ENCODE measurements at places on chromosomes 7 and 10. TPM values are rescaled to one million over a fixed set of nuclear protein-coding genes. Genes with fewer than 3 reads are reported as not detected.
A peak's percentile ranks its signal among the peaks of the same experiment; 100 is the strongest.

DNA sequence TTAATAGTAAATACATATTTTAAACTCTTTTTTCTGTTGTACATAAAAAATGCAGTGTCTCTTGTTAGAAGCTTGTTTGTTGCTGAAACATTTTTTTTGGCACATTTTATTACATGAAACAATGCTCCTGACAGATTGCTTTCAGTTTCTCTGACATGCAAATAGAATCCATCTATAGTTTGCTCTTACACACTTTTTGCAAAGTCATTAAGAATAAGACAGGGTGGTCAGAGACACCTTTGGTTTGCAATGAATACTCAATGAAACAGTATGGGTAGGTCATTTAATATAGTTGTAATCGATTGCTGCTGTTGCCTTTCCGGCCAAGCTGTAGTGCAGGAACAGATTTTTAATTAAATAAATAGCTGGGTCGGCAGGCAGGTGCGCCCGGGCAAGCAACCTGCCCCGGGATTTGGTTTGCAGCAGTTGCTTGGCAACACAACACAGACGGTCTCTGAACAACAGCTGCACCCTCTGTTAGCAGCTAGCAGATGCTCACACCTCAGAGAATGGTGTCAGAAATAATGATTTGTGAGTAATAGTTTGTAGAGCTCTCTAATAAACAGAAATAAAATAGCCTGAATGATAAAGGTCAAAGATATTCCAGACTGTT, 115.7 kb upstream of the CACNA2D1 start:
- H3K4me3 ChIP-seq, result no peak overlapping the region
- no peak overlapping the region for H3K27ac ChIP-seq
- no peaks in the 10 kb centered on the region for H3K4me1 ChIP-seq
- DNase-seq, result no peak
- no peaks in the 10 kb centered on the region for H3K27me3 ChIP-seq

ANLN gene
- total RNA-seq, result 0.83 TPM

DNA sequence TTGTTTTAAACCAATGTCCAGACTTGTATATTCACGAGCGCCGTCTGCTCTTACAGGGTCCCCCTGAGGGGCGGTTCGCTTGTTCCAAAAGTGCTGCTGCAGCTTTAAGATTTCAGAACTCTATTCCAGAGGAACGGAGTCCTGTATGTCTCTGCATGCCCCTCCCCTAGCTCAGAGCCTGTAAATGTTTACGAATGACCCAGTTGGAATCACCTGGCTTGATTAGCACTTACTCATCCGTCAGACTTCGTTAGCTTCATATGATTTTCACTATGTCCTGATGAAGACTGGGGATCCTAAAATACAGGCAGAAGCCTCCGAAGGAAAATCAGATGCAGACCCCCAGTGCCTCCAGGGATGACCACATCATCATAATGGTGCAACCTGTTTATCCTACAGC, 4.5 kb upstream of the CHST15 start:
- no peak for DNase-seq
- H3K4me1 ChIP-seq, result peaks cover 14% of the 10 kb centered on the region
- no peak overlapping the region for H3K27ac ChIP-seq
- H3K36me3 ChIP-seq, result no peaks in the 10 kb centered on the region
- peaks cover 3% of the 10 kb centered on the region for H3K27me3 ChIP-seq

GRCh38 chr7:83921941-83922607, 272.5 kb downstream of the SEMA3A start:
- H3K4me1 ChIP-seq, result no peaks in the 10 kb centered on the region
- no peak overlapping the region for H3K4me3 ChIP-seq
- H3K27ac ChIP-seq, result no peak overlapping the region
- no peaks in the 10 kb centered on the region for H3K27me3 ChIP-seq
- DNase-seq, result no peak
- no peaks in the 10 kb centered on the region for H3K36me3 ChIP-seq

PON1 gene
- not detected for total RNA-seq

GRCh38 chr10:48616436-48616835, 11.6 kb upstream of the ARHGAP22 start:
- H3K36me3 ChIP-seq, result no peaks in the 10 kb centered on the region
- no peak overlapping the region for H3K27ac ChIP-seq
- DNase-seq, result no peak

GRCh38 chr7:17038783-17039170, 157.0 kb upstream of the AGR3 start:
- H3K4me1 ChIP-seq, result peaks cover 29% of the 10 kb centered on the region
- H3K27me3 ChIP-seq, result no peaks in the 10 kb centered on the region
- H3K36me3 ChIP-seq, result no peaks in the 10 kb centered on the region
- no peak for DNase-seq
- H3K4me3 ChIP-seq, result no peak overlapping the region

PSAP gene
- total RNA-seq, result 1,928 TPM

- no peak for DNase-seq
- no peaks in the 10 kb centered on the region for H3K36me3 ChIP-seq
- no peaks in the 10 kb centered on the region for H3K4me1 ChIP-seq
- H3K27me3 ChIP-seq, result no peaks in the 10 kb centered on the region
These were observed 732.7 kb upstream of the AUTS2 start for GRCh38 chr7:68865351-68866199.

DNA sequence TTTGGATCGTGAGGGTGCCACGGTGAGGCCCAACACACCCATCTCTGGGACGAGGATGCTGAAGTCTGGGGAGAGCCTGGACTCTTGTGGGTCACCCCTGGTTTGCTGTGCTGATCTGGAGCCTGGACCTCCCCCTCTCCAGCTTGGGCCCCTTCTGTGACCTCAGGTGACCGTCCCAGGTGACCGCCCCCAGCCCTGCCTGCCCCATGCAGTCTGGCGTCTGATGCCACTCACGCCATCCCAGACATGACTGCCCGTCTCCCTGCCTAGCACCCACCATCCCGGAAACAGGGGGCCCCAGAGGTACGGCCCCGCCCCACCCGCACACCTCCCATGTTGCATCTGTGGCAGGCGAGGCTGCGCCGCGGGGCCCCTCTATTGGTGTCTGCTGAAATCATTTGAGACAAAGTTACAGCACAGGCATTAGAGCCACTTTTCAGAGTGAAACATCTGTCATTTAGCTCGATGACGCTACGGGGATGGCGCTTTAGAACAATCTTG, 21.1 kb downstream of the UNCX start:
- no peak overlapping the region for H3K4me3 ChIP-seq
- H3K27ac ChIP-seq, result no peak overlapping the region
- peak; percentile 30 for DNase-seq
- no peaks in the 10 kb centered on the region for H3K36me3 ChIP-seq

CNNM1 gene
- total RNA-seq, result 0.08 TPM

GRCh38 chr7:39453743-39454355, 112.4 kb upstream of the YAE1 start:
- no peaks in the 10 kb centered on the region for H3K27me3 ChIP-seq
- no peak for DNase-seq
- H3K4me1 ChIP-seq, result no peaks in the 10 kb centered on the region
- H3K27ac ChIP-seq, result no peak overlapping the region

Data from heart left ventricle (tissue), 16 donors.